ENCODE measurements at places on chromosomes 7 and 10.

DNA sequence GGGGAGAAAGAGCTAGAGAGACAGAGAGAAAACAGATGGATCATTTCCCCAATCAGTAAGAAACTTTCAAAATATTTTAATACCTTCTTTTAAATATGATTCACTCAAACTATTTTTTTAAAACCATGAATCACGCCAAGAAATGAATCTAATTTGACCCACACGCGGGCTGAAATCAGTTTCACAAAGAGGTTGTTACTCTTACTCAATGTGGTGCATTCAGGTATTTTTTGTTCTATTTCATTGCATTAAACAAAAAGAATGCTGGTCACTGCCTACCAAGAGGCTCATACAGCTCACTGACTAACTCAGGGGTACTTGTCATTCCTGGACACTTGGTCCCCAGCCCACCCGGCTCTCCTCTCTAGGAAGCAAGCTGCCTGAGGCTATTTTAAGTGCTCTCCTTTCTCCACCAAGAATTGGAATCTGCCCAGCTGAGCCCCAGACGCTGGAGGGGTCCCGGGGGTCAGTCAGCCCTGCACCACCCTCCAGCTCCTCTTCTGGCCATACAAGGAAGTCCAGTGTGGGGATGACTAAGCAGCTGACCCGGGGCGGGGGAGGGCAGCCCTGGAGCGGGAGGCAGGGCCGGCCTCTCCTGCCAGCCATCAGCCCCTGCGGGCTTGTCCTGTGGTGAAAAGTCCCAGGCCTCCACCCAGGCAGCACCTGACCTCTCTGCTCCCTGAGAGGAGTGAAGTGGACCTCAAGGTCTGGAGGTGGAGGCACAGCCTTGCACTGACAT, 21.7 kb upstream of the PFKP start:
- H3K4me3 ChIP-seq = no peak overlapping the region
- H3K27ac ChIP-seq = peak overlapping the region; percentile 41
- DNase-seq = peak; percentile 82
- H3K27me3 ChIP-seq = no peaks in the 10 kb centered on the region
- H3K4me1 ChIP-seq = peaks cover 10% of the 10 kb centered on the region

GRCh38 chr10:131750973-131751826, 149.6 kb upstream of the PPP2R2D start:
- no peak overlapping the region for H3K4me3 ChIP-seq
- H3K27ac ChIP-seq = no peak overlapping the region
- no peak for DNase-seq
- H3K36me3 ChIP-seq = no peaks in the 10 kb centered on the region

- H3K4me1 ChIP-seq = no peaks in the 10 kb centered on the region
- H3K36me3 ChIP-seq = no peaks in the 10 kb centered on the region
- H3K27me3 ChIP-seq = no peaks in the 10 kb centered on the region
These were observed 144.9 kb downstream of the PAXIP1 start for GRCh38 chr7:154857728-154858681.

- no peak for DNase-seq
- no peaks in the 10 kb centered on the region for H3K4me1 ChIP-seq
- no peaks in the 10 kb centered on the region for H3K36me3 ChIP-seq
- H3K27ac ChIP-seq = no peak overlapping the region
- no peak overlapping the region for H3K4me3 ChIP-seq
These were observed 170.6 kb downstream of the PRKG1 start for GRCh38 chr10:51244748-51245490.

DNA sequence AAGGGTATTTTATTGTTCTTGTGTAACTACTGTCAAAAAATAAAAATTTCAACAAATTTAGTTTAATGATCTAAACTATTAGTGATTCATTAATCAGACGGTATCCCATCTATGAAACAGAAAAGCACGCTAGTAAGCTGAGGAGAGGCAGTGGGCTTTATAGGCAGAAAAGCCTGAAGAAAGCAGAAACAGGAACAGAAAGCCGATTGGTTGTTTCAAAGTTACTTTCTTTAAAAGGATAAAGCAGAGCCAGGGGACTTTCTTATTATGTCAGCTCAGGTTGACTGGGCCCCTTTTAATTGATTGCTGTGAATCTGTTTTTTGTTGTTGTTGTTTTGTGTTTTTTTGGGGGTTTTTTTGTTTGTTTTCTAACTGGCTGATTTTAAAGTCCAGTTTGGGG, 105.5 kb downstream of the TES start:
- H3K27me3 ChIP-seq = no peaks in the 10 kb centered on the region
- peaks cover 9% of the 10 kb centered on the region for H3K4me1 ChIP-seq
- H3K4me3 ChIP-seq = no peak overlapping the region

GRCh38 chr7:36986511-36986933, 262.2 kb upstream of the AOAH start:
- no peaks in the 10 kb centered on the region for H3K4me1 ChIP-seq
- DNase-seq = no peak
- H3K36me3 ChIP-seq = no peaks in the 10 kb centered on the region
- no peak overlapping the region for H3K4me3 ChIP-seq

GRCh38 chr10:32207544-32207943, 139.4 kb downstream of the EPC1 start:
- no peak overlapping the region for H3K4me3 ChIP-seq
- no peak overlapping the region for H3K27ac ChIP-seq
- no peaks in the 10 kb centered on the region for H3K27me3 ChIP-seq
- no peaks in the 10 kb centered on the region for H3K36me3 ChIP-seq
- H3K4me1 ChIP-seq = no peaks in the 10 kb centered on the region

DNA sequence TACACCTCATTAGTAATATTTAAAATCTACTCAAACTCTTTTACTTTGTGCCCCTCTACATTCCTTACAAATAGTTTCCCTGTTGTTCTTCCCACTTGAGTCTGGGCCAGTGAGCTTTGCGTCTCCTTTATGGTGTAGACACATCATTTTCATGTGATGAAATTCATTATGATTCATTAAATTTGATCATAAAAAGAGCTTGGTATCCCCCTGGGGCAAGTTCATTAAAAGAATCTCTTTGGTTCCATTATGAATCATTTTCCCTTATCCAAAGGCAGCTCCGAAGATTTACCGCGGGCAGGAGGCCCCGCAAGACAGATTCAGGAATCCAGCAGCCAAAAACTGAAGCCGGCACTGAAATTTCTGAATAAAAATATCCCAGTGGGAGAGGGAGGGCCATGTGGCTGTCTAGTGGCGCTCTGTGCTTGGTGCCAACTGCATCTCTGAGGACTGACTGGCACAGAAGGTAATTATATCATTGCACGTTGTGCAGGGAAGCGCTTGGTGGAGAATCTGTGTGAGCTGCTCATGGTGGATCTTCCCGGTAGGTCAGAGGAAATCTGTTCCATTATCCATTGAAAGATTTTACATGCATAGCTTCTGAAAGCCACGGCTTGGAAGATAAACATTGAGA, 151.4 kb upstream of the PITRM1 start:
- no peak overlapping the region for H3K4me3 ChIP-seq
- no peaks in the 10 kb centered on the region for H3K4me1 ChIP-seq
- no peaks in the 10 kb centered on the region for H3K27me3 ChIP-seq
- H3K36me3 ChIP-seq = no peaks in the 10 kb centered on the region
- no peak for DNase-seq

DNA sequence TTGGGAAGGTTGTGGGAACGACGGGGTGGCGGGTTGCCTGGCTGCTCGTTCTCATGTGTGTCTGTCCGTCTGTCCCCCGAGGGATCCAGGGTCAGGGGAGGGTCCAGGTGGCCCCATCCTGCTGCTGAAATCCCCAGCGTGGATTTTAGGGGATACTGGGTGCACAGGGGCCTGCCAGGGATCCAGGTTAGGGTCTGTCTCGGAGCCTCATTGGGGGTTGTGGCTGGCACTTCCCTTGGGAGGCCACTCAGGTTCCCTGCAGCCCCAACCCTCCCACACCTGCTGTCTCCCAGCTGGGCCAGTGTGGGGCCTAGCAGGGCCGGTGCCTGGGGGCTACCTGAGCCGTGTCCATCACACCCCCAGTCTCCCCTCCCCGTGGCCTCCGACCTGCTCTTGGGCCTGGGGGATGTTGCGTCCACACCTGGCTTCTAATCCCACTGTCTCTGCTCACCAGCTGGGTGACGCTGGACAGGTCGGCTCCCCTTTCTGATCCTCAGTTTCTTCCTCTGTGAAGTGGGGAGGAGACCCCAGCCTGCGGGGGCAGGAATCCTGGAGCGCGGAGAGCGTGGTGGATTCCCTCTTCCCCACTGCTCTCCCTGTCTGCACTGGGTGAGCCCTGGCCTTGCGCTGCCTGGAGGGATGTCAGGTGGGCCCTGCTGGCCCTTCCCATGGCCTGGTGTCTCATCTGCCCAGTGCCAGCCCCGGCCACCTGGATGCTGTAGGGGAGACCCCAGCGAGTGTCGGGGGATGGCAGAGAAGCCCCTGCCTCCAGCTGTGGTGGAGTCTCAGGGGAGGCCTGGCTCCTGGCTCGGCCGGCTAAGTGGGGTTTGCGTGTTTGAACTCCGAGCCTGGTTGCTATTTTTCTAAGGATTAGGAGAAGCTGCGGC, 81.6 kb downstream of the UNCX start:
- H3K27ac ChIP-seq = no peak overlapping the region
- H3K4me1 ChIP-seq = no peaks in the 10 kb centered on the region
- no peaks in the 10 kb centered on the region for H3K36me3 ChIP-seq
- DNase-seq = no peak

DNA sequence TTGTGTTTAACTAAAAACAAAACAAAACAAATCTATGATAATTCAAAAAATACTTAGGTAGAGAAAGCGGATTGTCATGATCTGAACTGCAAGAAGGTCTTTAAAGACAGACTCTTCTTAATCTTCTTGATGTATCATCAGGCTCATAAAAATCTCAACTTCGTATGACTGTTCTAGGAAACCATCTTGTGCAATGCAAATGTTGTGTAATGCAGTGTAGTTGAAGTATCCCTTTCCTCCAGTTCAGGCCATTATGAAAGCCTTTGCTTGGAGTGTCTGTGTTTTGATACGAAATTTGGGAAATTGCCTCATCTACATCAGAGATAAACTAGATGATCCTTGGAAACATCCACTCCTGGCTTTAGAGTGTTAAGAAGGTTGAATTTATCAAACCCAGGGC, 30.9 kb downstream of the CDK1 start:
- no peaks in the 10 kb centered on the region for H3K27me3 ChIP-seq
- H3K36me3 ChIP-seq = no peaks in the 10 kb centered on the region
- no peak for DNase-seq
- H3K4me3 ChIP-seq = no peak overlapping the region
- no peak overlapping the region for H3K27ac ChIP-seq
